ENCODE measurements at places on chromosomes 2 and 18. TPM values are rescaled to one million over a fixed set of nuclear protein-coding genes. Genes with fewer than 3 reads are reported as not detected.

TGFA gene
- total RNA-seq, result 0.93 TPM

LTBP1 gene
- total RNA-seq, result 63.4 TPM

ANKRD30B gene
- 0.70 TPM for total RNA-seq

GKN2 gene
- not detected for total RNA-seq

PID1 gene
- total RNA-seq, result 0.68 TPM

CDCA7 gene
- total RNA-seq, result 6.3 TPM

ABCA12 gene
- 0.12 TPM for total RNA-seq

COL4A3 gene
- not detected for total RNA-seq

NHEJ1 gene
- 18.3 TPM for total RNA-seq

MERTK gene
- total RNA-seq, result 10.3 TPM

FOXI3 gene
- total RNA-seq, result not detected

IL36A gene
- not detected for total RNA-seq

SULT1C2 gene
- not detected for total RNA-seq

ZNF892 gene
- total RNA-seq, result 3.9 TPM

PPP1CB gene
- 101 TPM for total RNA-seq

TRIM43 gene
- not detected for total RNA-seq

GAD1 gene
- total RNA-seq, result not detected

HOXD4 gene
- 12.4 TPM for total RNA-seq

NT5C1B gene
- total RNA-seq, result not detected

FASTKD1 gene
- 25.7 TPM for total RNA-seq

IL36B gene
- not detected for total RNA-seq

GCKR gene
- 1.8 TPM for total RNA-seq

HAUS1 gene
- 83.5 TPM for total RNA-seq

GALNT3 gene
- total RNA-seq, result 3.2 TPM

AQP12B gene
- total RNA-seq, result not detected

C2orf78 gene
- total RNA-seq, result not detected

EFR3B gene
- total RNA-seq, result 1.5 TPM

SERPINB7 gene
- total RNA-seq, result 0.58 TPM

POTEE gene
- not detected for total RNA-seq

MYO7B gene
- 1.2 TPM for total RNA-seq

LRRTM1 gene
- total RNA-seq, result not detected

RAB31 gene
- total RNA-seq, result 32.8 TPM

BMP10 gene
- not detected for total RNA-seq

TXNL4A gene
- total RNA-seq, result 58.2 TPM

SLC4A5 gene
- 0.18 TPM for total RNA-seq

PARD3B gene
- total RNA-seq, result 10.3 TPM

ATP8B1 gene
- 56.7 TPM for total RNA-seq

PIAS2 gene
- total RNA-seq, result 15.3 TPM
